ENCODE measurements at places on chromosomes 12 and 14.

DNA sequence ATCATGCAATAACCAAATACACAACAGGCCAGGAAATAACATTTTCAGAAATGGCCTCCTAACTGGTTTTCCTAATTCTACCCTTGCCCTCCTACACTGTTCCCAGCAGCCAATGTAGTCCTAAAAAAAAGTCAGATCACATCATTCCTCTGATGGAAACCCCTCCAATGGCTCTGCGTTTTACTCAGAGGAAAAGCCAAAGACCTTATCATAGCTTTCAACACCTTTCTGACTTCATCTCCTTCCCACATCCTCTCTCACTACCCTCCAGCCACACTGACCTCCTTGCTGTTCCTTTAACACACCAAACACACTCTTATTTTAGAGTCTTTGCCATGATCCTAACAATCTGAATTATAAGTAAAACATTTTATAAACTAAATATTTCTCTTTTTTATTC, 1.1 kb downstream of the MED6 start:
- DNase-seq, result no peak

DNA sequence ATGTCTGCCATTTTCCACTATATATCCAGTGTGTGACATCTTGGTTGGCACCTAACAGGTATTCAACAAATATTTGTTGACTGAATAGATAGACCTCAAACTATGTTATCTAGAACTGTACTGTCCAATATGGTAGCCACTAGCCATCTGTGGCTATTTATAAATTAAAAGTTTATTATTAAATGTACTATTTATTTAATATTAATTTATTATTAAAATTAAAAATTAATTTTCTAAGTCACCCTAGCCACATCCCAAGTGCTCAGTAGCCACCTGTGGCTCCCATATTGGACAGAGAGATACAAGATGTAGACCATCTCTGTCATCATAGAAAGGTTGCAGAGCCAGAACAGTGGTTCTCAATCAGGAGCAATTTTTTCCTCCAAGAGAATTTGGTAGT, 69.3 kb downstream of the SRRM4 start:
- no peak for DNase-seq

- peak; percentile 42 for DNase-seq
These were observed 74.6 kb downstream of the GLRX5 start for GRCh38 chr14:95609398-95609990.

- DNase-seq, result no peak
These were observed 21.6 kb downstream of the DAD1 start for GRCh38 chr14:22567437-22567836.

- no peak for DNase-seq
These were observed 896 bp downstream of the HHIPL1 start for GRCh38 chr14:99645545-99646505.

DNA sequence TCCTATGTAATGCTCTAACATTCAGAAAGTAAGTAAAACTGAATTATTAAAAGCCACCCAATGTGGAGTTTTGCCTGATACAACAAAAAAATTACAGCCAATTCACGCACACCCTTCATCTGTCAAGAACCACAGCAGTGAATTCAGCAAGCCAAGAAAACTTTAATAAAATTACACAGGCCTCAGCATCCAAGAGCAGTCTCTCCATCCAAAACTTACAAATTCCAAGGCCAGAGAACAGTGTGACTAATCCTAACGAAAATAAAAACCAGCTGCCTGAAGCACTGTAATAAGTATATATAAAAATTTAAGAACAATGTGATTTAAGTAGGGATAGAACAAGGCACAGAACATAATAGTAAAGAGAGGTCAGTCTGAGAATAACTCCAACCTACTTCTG, 54.2 kb downstream of the SIX6 start:
- DNase-seq, result no peak

GRCh38 chr14:73136387-73137225, at the start of gene PSEN1:
TSS of gene PSEN1 (plus strand) at chr14:73136507. CDS start at chr14:73148020, 11,513 bp downstream.
- DNase-seq, result peak; percentile 91

DNA sequence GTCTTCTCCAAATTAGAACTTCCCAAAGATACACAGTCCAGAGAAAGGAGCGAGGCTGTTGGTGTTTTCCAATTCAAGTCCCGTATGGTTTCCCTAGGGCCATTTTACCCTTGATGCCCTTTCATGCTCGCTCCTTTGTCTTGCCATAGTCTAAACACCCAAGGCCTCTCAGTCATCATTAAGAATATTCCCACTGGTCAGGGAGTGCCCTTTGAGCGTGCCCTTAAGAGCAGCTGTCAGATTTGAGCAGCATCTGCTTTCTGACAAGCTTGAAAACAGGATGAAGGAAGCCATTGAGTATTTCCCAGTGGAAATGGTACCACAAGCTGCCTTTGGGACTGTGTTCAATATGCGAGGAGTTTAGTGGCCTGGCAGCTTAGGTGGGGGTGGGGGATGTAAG, 10.4 kb upstream of the GALNT16 start:
- DNase-seq, result no peak

- no peak for DNase-seq
These were observed 477.8 kb downstream of the ZFP36L1 start for GRCh38 chr14:68315081-68315480.

- DNase-seq, result no peak
These were observed 23.6 kb upstream of the MLXIP start for GRCh38 chr12:122054842-122055520.

GRCh38 chr12:131714759-131715158, 3.9 kb downstream of the SFSWAP start:
- DNase-seq, result no peak

DNA sequence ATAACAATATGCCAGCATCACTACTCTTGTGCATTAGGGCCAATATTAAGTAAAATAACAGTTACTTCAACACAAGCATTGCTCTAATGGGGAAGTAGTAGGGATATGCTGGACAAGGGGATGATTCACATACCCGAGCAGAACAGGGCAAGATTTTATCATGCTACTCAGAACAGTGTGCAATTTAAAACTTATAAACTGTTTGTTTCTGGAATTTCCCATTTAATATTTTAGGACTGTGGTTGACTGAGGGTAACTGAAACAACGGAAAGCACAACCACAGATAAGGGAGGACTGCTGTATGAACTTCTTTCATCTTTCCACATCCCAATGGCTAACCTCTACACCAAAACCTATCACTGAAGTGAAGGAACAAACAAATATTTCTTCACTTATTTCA, 36.8 kb downstream of the SARNP start:
- no peak for DNase-seq

- no peak for DNase-seq
These were observed 73.3 kb downstream of the FBXW8 start for GRCh38 chr12:116984098-116984497.

DNA sequence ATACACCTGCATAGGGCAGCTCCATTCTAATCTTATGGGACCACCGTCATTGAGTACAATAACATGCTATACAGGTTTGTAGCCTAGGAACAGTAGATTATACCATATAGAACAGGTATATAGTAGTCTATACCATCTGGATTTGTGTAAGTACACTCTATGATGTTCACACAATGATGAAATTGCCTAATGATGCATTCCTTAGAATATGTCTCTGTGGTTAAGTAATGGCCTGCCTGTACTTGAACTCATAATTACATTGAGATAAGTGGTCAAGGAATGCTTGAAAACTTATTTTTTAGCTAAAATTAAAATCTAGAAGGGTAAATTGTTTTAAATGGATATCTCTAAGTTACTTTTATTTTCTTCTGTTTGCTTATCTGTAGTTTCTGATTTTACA, 152.7 kb downstream of the SRGAP1 start:
- no peak for DNase-seq

- DNase-seq, result no peak
These were observed 320.1 kb downstream of the DAD1 start for GRCh38 chr14:22268875-22269274.

- DNase-seq, result no peak
These were observed 207.0 kb downstream of the ATP23 start for GRCh38 chr12:58148405-58148804.

- DNase-seq, result no peak
These were observed 85.4 kb downstream of the STXBP6 start for GRCh38 chr14:24964591-24964990.

DNA sequence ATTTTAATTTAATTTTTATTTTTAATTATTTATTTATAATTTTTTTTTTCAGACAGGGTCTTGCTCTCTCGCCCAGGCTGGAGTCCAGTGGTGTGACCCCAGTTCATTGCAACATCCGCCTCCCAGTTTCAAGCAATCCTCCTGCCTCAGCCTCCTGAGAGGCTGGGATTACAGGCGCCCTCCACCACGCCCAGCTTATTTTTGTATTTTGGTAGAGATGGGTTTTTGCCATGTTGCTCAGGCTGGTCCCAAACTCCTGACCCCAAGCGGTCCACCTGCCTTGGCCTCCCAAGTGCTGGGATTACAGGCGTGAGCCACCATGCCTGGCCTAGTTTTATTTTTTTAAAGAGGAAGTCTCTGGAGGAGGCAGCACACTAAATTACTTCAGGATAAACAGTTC, 13.7 kb upstream of the PEBP1 start:
- DNase-seq, result no peak

DNA sequence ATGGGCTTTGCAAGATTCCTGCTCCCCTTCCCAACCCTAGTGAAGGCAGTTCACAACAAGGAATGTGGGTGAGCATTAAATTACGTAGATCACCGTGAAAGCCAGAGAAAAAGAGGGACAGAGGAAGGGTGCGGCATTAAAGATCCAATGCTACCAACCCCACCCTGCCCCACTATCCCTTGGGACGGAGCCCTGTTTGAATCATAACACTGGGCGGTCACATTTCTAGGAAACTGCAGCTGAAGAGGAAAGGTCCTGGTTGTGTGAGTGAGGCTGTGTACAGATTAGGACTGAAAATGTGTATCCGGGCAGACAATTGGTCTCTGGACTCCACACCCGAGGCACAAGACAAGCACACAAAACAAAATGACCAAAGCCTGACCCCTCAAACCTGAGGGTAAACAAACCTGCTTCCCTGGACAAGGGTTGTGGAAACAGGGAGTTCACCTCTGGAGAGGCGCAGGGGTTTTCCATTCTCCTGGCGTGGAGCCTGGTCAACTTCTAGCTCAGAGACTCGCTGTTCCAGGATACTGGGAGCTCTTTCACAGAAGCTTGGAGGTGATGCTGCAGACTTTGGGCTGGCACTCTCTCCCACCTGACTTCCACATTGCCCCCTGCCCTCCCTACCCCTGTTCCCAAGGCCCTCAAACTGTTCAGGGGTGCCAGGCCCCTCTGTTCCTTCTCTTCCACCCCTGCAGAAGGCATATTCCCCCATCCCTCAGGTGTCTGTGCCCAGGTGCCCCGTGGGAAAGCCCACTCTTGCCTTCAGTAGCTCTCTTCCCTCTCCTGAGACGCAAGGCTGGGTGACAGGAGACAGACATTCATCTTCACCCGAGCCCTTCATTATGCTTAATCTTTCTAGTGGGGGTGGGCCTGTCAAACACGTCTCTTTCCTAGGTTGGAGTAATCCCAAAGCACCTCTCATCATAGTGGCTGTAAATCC, 16.5 kb downstream of the NINJ2 start:
- no peak for DNase-seq
